ENCODE measurements at places on chromosomes 16 and 17.

DNA sequence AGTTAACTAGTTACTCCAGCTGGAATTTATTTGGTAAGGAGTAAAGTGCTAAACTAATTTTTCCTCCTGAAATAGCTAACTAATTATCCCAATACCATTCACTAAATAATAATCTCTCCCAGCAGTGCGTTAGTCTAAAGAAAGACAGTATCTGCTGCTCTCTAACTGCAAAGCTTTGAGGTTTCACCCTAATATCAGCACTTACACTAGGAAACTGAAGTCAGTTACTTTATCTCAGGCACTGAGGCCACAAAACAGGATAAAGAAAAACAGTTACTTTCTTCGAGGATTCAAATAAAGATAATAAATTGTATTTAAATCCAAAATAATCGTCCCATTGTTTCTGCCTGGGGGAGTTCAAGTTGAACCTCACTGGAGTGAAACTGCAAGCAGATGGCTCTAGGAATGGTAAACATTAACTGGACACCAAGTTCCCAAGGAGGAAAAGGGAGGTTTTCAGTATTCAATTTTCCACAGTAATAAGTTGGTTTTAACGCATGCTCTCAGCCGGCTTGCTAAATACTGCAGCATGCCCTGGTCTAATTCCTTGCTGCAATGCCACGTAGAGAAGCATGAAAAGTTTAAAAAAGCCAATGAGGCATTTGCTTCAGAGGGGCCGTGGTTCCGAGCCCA, 20.0 kb upstream of the FOXJ1 start:
- no peak for DNase-seq

GRCh38 chr17:31568539-31568938, 177.1 kb downstream of the RAB11FIP4 start:
- no peak for DNase-seq

- no peak for DNase-seq
Observed at GRCh38 chr16:52071101-52071500, 475.8 kb downstream of the TOX3 start.

- DNase-seq = no peak
Observed at GRCh38 chr17:5378566-5379207, 40.8 kb downstream of the NUP88 start.

GRCh38 chr16:26532456-26532855, 534.3 kb upstream of the C16orf82 start:
- DNase-seq = no peak
